ENCODE measurements at places on chromosomes 6 and 20.

DNA sequence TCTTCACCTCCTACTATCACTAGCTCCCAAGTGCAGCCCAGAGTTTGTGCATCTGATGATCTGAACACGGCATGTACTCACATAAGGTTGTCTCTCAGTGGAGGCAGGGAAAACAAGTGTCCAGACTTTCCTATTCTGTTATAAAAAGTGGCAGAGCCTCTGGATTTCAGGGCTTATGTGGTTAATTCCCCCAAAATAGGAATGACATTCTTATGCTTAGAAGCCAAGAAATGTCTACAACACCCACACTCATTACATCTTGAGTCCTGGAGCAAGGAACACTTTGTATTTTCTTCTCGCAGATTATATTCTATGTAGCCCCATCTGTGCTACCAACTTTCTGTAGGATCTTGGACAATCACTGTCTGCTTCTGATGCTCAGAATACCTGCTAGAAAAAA lies 13.5 kb upstream of the SEMG1 start:
- no peak for DNase-seq

DNA sequence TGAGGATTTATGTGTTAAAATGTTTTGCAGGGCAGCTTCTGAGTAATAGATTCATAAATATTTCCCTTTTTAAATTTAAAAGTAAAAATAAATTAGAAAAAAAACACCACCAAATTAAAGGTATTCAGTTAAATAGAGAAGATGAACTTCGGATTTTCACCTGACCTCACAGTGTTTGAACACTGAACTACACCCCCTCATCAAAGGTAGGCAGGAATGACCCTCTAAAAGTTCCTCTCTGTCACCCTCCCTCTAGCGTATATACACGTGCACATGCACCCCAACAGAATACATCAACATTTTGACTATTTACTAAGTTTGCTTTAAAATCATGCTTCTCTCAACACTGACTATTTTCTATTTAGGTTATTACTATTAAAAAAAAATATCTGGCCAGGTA lies 528.3 kb downstream of the QKI start:
- no peak for DNase-seq

GRCh38 chr6:15474196-15474595 lies 188.6 kb downstream of the DTNBP1 start:
- no peak for DNase-seq

GRCh38 chr6:140236732-140237131 lies 862.3 kb upstream of the CITED2 start:
- DNase-seq: no peak

GRCh38 chr6:137647762-137648447 lies 153.7 kb upstream of the OLIG3 start:
- no peak for DNase-seq

- DNase-seq: no peak
Observed at GRCh38 chr6:44116641-44117382, 10.4 kb downstream of the MRPL14 start.

DNA sequence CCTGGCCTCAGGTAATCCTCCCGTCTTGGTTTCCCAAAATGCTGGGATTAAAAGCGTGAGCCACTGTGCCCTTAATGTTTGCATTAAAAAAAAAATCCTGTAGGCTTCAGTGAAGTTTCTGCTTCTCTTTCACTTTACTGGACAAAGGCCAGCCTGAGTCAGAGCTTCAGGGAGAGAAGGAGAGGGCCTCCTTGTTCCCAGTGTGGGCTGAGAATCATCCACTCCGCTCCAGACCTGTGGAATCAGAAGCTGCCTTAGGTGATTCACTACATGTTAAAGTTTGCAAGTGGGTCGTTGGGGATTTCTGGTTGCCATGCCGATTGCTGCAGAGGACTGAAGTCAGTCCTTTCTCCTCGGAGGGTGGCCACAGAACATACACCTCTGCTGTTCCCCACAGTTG lies 113.3 kb upstream of the EEF1E1 start:
- DNase-seq: no peak

GRCh38 chr6:25296217-25296905 lies 17.2 kb downstream of the CARMIL1 start:
- DNase-seq: no peak

DNA sequence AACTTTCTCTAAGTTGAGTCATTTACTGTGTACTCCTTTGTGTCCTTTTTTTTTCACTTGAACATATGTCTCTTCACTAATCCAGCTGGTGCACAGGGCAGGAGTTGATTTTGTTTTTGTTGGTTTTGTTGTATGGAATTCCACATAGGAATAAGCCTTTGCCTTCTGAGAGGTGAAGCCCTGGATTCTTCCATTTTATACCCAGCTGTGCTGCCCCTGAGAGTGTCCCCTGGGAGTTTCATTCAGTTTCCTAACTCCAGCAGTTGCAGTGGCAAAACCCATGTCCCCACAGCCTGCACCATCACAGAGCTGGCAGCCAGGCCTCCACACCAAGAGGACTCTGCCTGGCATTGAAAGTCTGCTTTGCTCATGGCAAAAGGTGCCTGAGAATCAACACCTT lies 107.3 kb upstream of the SYNDIG1 start:
- no peak for DNase-seq

DNA sequence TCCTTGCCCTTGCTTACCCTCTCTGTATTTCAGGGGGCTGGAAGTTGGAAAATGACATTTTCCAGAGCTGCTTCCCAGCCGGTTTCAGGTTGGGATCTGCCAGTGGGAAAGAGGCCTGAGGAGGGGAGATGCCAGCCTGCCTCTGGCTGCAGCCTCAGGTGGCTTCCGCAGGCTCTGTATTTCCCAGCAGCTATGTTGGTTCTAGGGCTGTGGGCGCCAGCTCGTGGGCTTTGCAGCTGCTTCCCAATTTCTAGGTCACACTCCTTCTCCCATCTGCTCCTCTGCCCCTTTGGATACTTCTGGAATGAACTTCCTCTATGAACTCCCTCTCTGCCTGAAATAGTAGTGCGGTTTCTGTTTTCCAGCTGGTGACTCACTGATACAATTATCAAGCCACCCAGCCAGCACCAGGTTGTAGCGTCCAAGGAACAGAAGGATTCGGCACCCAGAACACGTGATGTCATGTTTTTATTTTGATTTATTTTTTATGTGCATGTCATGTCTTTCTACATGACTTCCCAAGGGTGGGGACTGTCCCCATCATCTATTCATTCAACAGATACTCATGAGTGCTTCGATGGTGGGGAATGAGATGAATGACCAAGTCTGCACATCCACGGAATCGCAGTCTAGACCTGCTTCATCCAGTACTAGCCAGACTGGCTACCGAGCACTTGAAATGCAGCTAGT lies 38.0 kb downstream of the TGM2 start:
- peak; percentile 48 for DNase-seq

DNA sequence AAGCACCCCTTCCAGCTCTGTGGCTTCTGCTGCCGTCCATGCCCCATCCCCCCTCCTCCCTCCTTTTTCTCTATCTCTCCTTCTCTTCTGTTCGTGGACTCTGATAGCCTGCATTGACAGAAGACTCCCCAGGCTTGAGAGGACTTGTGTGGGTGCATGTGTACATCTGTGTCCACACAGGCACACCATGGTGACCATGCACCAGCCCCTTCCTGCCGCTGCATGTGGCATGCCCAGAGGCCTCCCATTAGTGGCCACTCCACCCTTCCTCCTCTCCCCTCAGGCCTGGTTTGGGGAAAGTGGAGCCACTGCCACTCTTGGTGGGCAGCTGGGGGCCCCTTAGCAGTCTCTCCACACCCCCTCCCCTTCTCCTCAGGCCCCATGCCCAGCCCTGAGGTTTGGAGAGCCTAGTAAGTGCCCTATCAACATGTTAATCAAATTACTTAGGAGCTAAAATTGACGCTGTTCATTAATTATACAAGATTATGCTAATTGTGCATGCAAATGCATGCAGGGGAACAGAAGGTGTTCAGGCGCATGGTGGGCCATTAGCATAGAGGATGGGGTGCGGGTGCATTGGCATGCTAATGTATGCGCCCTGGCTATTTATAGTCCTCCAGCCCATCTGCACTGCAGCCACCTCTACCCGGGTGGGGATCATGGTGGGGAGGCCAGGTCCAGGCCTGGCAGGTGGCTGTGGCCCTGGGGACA lies 45.9 kb downstream of the EBF4 start:
- DNase-seq: no peak

DNA sequence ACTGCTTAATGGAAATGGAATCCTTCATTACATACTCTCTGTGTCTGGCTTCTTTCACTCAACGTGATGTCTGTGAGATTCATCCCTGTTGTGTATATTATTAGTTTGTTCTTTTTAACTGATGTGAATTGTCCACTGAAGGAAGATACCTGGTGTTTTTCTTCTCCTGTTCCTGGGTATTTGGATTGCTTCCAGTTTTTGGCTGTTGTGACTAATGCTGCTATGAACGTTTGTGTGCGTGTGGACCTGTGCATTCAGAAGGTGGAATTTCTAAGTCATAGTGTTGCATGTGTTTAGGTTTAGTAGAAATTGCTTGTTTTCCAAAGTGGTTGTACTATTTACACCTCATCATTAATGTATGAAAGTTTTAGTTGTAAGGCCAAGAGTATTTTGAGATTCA lies 3.8 kb downstream of the TULP4 start:
- no peak for DNase-seq

DNA sequence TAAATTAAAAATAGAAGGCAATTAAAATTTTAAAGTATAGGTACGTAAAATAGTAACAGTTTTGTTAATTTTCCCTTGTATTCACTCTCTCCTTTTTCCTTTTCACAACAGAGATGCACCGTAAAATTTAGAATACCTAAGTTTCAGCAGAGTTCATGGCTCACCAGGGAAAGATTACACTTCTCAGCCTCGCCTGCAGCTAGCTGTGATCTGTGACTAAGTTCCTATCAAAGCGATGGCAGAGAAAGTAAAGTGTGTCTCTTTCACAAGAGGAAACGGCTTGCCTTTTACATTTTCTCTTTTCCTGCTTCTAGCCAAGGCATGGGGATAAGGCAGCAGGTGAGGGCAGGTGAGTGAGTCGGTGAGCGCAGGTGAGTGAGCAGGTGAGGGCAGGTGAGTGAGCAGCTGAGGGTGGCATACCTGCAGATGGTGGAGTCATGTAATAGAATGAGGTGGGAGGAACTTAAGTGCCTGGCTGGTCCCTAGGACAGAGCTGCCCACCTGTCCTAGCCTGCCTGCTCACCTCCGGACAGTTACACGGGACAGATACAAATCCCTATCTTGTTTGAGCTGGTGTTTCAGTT lies 30.9 kb downstream of the ZFP64 start:
- no peak for DNase-seq

DNA sequence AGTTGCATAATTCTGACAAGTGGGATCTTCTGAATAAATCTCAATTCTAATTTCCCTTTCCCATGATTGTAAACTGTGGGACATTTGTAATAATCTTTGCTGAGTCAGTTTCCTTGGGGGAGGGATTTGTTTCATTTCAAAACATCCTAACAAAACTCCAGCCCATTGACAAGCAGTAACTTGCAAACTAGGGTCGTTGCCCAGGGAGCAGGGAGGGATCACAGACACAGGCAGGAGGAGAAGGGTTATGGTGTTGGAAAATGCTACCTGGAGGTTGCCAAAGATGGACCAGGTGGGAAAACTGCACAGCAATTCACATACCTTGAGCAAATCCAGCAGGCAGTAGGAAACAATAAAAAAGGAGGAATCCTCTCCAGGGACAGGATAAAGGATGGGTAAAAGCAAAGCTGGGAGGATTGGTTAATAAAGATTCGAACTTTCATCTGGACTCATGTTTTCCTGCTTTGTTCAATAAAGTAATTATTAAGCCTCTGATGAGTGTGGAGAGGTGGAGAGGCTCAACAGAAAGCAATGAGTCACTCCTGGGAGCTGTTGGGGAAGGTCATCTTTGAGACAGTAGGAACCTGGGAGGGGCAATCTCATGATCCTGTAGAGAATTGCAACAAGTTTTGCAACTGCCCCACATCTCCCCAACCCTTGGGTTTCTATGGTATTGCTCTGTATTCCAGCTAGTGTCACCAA lies 87.3 kb upstream of the AKIRIN2 start:
- DNase-seq: no peak

DNA sequence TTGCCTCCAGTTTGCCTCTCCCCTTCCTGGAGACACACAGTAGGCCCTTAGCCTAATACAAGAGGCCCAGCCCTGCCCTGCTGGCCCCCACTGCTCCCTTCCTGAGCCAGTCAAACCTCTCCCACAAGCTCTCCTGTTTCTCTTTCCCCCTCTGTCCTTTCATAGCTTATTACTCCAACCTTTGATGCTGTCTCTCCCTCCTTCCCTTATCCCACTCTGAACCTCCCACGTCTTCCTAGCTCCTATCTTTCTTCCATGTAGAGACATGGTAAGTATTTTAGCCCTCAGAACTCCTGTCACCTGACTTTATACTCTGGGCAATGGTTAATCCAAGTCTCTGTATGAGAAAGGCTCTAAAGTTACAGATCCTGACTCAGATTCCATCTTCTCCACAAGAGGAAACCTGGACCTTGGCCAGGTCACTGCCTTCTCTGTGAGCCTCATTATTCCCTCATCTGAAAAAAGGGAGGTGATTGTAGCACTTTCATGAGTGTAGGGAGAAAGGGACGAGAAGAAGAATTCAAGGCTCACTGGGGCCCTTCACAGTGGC lies 6.7 kb downstream of the TGIF2 start:
- no peak for DNase-seq

DNA sequence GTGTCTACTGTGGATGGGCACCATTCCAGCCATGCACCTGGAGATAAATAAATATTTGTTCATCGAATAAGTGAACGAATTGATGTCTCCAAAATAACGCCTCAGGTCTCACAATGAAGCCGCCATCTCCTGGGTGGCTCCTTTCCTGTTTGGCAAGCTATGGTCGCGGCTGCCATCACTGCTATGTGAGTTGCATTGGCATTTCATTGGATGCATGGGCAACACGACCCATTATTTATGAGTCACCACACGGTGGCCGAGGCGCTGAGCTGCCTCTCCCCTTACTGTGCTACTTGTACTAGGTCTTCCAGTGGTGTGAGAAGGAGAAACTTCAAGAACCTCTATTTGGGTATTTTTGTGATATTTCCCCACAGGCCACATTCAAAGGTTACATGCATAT lies 21.3 kb upstream of the PDE10A start:
- DNase-seq: peak; percentile 56

- peak; percentile 46 for DNase-seq
Observed at GRCh38 chr6:14144678-14145113, 27.1 kb downstream of the CD83 start.

- peak; percentile 37 for DNase-seq
Observed at GRCh38 chr6:64012351-64013001, 376.9 kb downstream of the PHF3 start.

- no peak for DNase-seq
Observed at GRCh38 chr6:110170081-110170480, 9.4 kb downstream of the WASF1 start.

GRCh38 chr6:72322771-72323170 lies 299.1 kb upstream of the KCNQ5 start:
- DNase-seq: no peak

DNA sequence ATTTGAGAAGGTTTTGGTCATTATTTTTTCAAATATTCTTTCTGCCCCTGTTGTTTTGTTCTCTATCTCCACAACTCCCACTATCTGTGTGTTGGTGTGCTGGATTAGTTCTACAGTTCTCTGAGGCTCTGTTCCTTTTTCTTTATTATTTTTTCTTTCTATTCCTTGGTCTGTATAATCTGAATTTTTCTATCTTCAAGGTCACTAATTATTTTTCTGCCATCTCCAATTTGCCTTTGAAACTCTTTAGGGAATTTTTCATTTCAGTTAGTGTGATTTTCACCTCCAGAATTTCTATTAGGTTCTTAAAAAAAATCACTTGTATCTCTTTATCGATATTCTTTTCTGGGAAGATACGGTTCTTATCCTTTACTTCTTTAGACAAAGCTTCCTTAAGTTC lies 82.1 kb upstream of the GGTLC1 start:
- DNase-seq: no peak

GRCh38 chr6:110664933-110665332 lies 150.3 kb downstream of the CDK19 start:
- DNase-seq: no peak
